HuH-7.5 (cell line): ENCODE measurements at places on chromosomes 4 and X.

GRCh38 chrX:153459986-153460385 lies 10.4 kb downstream of the HAUS7 start:
- DNase-seq: no peak

- DNase-seq: no peak
These were observed 22.5 kb downstream of the MID1 start for GRCh38 chrX:10597871-10598270.

DNA sequence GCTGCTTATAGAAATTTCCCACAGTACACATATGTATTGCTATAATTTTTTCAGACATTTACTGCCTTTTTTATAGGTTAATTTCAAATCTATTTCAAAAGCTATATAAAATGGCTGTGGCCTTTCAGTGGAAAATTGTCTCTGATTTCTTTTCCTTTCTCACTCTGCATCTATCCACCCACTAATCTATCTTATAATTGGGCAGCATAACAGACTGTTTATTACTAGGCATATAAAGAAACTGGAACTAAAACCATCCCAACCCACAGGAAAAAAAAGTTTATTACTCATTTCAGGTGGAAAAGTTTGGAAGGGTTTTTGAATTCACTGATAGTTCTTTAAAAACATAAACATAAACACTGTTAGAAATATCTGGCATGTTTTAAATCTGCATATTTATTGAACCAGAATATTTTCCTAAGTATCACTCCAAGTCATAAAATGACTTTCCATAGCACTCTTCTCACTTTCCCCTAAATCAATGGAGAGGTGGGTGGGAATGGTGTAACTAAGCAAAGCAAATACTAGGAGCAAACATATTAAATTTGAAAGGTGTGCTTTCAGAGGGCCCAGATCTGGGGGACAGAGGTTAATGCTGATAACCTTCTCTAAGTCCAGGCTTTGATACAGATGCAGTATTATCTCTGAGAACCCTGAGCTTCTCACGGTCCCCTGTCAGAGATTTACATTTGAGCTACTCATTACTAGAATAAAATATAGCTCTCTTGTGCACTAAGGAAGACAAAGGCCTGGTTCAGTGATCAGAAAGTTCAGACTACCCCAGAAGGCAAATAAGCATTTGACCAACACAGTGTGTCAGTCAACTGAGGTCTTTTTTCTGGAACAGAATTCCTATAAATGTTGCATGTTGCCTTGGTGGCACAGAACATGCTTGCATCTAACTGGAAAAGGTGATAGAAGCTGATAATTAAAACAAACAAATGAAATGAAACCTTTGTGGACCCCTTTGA lies 328.3 kb downstream of the UNC5C start:
- DNase-seq: peak; percentile 6

GRCh38 chr4:105399532-105400161 lies 74.2 kb downstream of the PPA2 start:
- no peak for DNase-seq

DNA sequence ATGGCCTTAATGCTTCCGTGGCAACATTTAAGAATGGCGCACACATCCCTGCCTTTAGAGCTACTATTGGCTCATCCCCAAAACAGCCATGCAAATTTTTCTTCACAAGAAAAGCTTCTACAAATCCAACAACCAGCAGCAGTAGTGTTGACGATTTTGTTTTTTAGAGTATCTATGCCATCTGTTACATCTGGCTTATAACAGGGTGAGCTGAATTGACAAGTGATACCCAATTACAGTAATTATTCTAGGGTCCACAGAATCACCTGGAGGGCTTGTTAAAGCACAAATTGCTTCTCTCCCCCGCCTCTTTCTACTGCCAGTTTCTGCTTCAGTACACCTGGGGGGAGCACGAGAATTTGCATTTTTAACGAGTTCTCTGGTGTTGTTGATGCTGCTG lies 34.1 kb downstream of the DCHS2 start:
- DNase-seq: no peak

GRCh38 chr4:105627620-105628019 lies 75.2 kb downstream of the ARHGEF38 start:
- no peak for DNase-seq

DNA sequence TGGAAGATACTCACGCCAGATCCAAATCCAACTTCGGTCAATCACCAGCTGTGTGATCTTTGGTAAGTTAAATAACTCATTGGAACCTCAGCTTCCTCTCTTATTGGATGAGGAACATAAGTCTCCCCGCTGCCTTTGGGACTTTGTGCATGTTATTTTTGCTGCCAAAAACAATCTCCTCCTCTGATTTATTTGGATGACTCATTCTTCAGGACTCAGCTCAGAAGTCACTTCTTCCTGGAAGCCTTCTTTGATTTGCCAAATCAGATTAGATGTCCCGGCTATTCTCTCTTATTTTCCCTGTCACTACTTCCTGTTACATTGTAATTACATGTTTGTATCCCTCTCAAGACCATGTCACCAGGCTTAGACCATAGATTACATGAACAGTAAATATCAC lies 138.0 kb upstream of the BOD1L1 start:
- DNase-seq: no peak

- no peak for DNase-seq
These were observed 10.1 kb downstream of the DHRSX start for GRCh38 chrX:2490634-2491033.

GRCh38 chr4:55931833-55932232 lies 16.9 kb upstream of the CEP135 start:
- DNase-seq: no peak

GRCh38 chr4:6393544-6394475 lies 78.6 kb downstream of the PPP2R2C start:
- no peak for DNase-seq
